Stimulated activated CD8-positive, alpha-beta memory T cell treated with anti-CD3 and anti-CD28 coated beads, Interleukin-4, amount 100 ng/mL, for 1 hour (primary cell): ENCODE measurements at places on chromosomes 6 and 20.

DNA sequence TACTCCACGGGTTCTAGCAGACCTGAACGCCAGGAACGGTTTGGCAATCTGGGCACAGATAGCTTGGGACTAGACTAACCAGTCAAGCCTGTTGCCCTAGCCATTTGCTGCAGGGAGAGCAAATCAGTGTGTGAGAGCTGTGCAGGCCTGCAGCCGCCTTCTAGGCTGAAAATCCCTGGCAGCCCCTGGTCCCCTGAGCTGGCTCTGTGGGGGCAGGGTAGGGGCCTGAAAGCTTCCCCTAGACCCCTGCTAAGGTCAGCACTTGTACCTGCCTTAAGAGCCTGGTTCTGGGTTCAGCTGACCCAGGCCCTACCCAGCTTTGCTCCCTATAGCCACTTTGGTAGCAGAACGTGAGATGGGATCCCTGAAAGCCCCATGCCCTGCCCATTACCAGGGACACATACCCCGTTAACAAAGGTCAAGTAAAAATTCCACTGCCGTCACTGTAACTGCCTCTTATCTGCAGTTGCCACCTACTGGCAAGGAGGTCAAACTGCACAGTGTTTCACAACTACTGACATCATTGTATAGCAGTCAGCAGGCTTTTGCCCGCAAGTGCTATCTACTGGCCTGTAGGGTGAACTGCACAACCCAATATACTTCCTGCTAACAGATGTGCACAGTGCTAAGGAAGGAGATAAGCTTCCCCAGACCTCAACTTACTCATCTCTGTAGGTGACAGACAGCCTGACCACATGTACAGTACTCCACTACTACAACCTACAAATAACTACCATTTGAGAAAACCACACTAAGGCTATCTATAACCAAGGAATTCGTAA is 95.1 kb upstream of the OLIG3 start:
- peak; percentile 1 for DNase-seq

GRCh38 chr6:17902974-17903373 is 84.5 kb downstream of the KIF13A start:
- no peak for DNase-seq

DNA sequence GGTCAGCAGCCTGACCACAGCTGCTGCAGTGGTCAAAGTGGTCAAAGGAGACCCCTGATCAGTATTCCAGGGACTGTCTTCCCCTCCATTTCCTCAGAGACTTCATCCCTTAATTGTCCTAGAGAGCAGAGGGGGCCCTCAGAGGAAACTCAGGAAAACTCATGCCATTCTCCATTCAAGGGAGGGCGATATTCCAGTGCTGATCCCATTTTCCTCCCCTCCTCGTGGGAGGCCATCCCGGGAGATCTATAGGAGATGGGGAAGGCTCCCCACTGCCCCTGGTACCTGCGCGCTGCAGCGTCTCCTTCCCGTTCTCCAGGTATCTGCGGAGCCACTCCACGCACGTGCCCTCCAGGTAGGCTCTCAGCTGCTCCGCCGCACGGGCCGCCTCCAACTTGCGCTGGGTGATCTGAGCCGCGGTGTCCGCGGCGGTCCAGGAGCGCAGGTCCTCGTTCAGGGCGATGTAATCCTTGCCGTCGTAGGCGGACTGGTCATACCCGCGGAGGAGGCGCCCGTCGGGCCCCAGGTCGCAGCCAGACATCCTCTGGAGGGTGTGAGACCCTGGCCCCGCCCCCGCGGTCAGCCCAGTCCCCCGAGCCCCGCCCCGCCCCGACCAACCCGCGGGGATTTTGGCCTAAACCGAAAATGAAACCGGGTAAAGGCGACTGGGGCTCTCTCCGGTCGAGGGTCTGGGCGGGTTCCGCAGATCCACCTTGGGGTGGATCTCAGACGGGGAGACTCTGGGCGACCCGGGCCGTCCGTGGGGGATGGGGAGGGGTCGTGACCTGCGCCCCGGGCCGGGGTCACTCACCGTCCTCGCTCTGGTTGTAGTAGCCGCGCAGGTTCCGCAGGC is 878 bp downstream of the HLA-C start:
- peak; percentile 42 for DNase-seq

- DNase-seq: no peak
Observed at GRCh38 chr6:127118298-127119101, at the start of gene RSPO3. RSPO3 (plus strand) TSS chr6:127118671; CDS start chr6:127119193, 522 bp downstream.

DNA sequence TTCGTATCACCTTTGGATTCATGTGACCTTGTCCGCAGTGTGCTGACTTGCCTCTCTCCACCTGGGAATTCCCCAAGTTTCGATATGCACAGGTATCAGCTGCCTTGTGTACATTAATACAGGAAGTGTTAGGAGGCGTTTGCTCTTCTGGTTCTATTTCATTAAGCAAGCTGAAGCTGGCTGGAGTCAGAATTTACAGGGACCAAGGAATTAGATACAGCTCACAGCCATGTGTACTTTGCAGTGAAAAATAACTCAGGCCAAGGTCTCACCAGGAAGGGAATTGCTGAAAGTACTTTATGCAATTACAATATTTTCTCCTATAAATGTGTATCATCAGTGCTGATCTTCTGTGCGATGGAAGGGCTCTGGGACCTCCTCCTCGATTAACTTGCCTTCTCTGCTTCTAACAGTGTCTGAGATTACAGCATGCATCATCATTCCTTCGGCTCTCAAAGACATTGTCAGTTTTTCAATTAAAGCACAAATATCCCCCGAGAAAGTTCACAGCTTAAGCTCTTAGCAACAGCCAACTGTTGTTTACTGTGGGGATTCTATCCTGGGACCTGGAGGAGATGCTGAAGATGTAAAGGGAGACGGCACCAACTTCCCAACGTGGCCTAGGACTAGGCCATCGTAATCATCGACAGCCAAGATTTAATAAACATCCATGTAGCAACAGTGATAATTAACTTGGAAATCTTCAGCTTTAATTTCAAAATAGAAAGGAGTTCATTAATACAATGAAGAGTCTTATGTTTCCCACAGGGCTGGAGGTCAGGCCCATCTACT is 13.8 kb upstream of the TIAM2 start:
- no peak for DNase-seq

GRCh38 chr20:40393197-40394079 is 295.6 kb downstream of the MAFB start:
- DNase-seq: no peak

GRCh38 chr6:30948811-30949210 is 8.0 kb downstream of the MUCL3 start:
- DNase-seq: no peak

DNA sequence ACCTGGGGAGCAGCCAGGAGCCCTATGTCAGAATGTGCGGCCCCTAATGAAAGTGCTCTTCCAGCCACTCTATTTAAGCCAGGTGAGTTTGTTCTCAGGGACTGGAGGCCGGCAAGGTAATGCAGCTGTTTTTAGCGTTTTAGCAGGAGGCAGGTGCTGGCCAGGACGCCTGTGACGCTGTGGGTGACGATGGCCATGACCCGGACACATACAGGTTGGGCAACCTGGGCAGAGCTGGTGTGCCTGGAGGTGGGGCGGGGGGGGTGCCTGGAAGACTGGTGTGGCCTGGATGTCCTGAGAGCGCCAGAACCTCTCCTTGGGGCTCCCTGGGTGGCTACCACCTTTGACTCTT is 51.7 kb downstream of the RBM38 start:
- DNase-seq: no peak

DNA sequence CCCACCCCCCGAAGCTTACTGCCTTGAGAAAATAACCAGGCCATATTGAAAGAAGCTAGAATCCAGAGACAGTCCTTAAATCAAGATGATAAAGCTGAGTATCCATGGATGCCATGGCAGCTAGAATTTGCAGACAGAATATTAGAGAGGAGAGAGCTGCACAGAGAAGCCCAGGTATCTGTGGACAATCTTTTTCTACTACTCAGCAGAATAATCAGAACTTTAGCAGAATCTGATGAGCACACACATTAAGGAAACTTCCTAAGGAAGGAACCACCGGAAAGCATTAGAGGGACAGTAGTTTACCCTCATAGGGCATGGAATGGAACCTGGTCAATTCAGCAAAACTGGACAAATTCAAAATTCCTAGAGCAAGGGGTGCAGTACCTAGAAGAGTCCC is 1001.7 kb downstream of the HACE1 start:
- DNase-seq: no peak

DNA sequence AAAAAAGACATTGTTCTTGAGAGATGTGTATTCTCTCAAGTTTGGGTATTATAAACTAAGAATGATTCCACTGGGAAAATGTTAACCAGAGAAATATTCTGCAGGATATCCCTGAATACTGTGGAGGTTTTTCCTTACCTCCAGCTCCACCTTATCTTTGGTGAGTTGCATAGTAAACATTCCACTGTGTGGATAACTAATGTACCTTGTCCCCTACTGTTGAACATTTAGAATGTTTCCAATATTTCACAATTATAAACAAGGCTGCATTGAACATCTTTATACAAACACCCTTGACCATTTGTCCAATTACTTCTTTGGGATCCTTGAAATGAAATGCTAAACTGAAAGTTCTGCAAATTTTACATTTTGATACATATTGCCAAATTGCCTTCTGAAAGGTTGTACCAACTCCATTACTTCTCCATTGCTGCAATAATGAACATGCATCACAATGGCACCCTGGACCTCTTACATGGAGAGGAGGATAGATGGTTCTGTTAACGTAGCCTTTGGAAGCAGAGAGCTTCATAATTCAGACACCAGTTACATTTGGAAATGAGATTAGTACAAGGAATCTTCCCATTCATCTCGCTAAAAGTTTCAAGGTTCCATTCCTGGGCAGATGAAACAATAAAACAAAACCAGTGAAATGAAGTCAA is 35.0 kb upstream of the STK35 start:
- DNase-seq: no peak

- no peak for DNase-seq
Observed at GRCh38 chr6:139988685-139989084, 614.2 kb upstream of the CITED2 start.

GRCh38 chr6:112281821-112282615 is 27.7 kb upstream of the LAMA4 start:
- no peak for DNase-seq
